Activated effector memory CD4-positive, alpha-beta T cell treated with anti-CD3 and anti-CD28 coated beads, Interleukin-2, amount 50 U/mL, for 16 hours (primary cell): ENCODE measurements at places on chromosomes 3 and 15.
A peak's percentile ranks its signal among the peaks of the same experiment; 100 is the strongest.

GRCh38 chr3:171301998-171302397 is 158.2 kb downstream of the TNIK start:
- no peak for DNase-seq

GRCh38 chr3:122898298-122898697 is 103.4 kb downstream of the SLC49A4 start:
- no peak for DNase-seq

DNA sequence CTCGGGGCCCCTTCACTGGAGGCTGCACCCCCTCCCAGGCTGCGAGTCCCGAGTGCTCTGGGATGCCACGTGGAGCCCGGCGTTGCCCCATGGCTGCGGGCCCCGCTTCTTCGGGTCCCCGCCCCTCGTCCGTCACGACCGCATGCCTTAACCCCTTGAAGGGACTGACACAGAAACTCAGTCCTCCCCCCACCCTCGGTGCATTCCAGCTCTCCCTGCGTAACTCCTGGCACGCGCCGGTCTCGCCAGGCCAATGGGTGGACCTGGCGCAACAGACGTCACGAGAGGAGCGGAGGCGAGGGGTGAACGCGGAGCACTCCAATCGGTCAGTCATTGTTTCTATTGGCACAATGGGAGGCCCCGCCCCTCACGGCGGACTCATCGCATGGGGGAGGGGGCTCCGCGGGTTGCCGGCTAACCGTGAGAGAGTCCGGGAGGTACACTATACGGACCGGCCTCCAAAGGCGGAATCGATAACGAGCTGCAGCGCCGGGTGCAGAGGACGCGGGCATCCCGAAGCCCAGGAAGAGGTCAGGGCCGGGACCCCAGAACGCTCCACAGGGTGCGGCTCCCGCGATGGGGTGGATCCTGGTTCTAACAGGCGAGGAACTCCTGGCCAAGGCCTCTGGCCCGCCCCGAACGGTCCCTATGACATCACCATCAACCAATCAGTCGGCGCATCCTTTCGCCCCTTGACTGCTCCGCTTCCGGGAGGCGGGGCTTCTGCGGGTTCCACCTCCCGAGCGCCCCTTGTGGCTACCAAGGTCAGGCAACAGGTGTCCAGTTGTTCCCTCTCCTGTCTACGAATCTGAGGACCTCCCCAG is 1.0 kb upstream of the CELSR3 start:
- peak; percentile 96 for DNase-seq

- no peak for DNase-seq
Observed at GRCh38 chr3:46107682-46108081, 80.4 kb upstream of the XCR1 start.

DNA sequence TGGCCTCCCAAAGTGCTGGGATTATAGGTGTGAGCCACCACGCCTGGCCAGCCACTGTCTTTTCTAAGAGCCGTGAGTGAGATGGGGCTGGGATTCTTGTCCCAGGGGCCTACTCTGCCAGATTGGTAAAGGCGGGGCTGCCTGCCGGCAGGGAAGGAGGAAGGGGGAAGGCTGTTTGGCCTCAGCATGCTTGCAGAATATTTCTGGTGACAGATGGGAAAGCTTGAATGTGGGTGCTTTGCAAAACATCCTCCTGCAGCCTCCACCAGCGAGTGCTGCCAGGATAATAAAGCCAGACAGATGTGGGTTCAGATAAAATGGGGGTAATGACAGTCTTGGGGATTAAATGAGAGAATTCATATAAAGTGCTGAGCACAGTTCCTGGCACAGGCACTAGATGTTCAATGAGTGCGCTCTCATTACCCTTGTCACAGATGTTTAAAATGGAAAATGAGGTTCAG is 19.8 kb upstream of the ACOX2 start:
- peak; percentile 41 for DNase-seq

DNA sequence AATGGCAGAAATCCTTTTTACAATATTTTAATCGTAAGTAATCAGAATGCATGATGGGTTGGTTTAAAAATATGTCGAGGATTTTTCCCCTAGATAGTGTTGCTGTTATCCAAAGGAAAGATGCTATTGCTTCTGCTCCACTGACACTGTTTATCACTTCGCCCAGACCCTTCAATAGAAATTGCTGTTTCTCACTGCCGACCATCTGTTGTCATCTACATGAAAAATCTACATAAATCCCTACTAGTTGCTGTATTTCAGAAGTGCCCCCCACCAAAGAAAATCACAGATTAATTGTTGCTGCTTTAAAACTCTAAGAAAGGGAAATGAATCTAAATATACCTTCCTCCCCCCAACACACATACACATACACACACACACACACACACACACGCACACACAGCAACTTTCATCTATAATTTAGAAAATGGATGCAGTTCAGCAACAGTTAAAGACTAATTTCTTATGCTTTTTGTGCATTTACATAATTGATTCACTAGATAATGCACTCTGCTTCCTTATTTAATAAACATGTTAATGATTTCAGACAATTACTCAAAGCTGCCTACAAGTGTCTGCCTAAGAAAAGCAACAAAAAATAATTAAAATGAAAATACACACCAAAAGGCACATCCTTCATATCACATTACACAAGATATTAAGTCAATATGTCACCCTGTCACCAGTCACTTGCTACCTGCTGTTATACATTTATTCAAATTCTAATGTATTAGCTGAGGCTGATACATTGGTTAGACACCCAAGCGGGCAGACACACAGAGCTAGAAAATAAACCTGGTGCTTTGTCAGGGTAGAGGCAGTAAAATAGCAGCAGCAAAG is 82.8 kb downstream of the RORA start:
- DNase-seq, result no peak

- DNase-seq, result no peak
Observed at GRCh38 chr15:100526027-100526481, 2.7 kb downstream of the CERS3 start.

DNA sequence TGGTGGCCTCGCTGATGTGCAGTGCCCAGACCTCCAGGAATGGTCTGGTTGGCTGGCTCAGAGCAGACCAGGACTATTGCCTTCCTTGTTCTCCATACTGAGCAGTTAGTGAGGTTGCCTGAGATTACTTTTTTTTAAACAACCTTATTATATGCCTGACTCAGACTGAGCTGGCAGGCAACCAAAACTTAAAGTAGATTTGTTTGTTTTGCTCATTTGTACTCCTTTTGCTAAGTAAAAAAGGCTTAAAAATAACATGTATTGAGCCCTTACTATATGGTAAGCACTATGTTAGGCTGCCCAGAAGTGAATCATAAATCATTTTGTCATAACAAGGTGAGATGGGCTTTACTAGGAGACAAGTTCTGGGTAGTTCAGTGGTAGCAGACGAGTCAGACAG is 92.4 kb downstream of the GHSR start:
- DNase-seq, result no peak

DNA sequence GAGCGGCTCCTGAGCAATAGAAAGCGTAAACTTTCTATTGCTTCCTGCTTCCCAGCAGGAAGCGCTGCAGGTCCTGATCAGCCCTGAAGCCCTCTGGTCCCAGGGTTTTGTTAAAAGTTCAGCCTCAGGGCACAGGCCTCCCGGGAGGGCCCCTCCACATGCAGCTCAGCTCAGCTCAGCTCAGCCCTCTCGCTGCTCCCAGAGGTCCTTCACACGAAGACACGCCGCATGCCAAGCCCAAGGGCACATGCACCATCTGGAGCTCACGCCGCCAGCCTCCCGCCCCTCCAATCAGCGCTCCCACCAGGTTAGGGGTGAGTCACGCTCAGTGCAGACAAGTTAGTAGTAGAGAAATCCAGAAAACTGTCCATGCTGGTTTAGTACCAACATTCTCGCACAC is 12.7 kb downstream of the TKT start:
- DNase-seq, result no peak

GRCh38 chr3:53092216-53092615 is 38.0 kb downstream of the RFT1 start:
- no peak for DNase-seq

GRCh38 chr3:135125171-135125801 is 330.2 kb downstream of the EPHB1 start:
- DNase-seq, result no peak

DNA sequence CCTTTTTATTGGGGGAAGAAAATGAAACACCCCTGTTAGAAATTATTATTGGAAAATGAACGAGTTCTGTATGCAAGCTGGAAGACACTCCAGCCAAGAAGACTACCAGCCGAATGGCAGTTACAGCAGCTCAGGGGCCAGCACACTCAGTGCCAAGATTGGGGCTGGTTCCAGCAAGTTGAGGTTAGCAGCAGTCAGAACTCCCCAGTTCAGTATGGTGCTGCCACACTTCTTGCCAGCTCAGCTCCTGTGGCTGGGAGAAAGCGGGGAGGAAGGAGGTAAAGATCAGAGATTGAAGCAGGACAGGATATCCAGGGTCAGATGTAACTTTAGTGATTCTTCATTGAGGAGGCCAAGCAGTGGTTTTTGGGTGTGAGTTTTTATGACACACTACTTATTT is 280.2 kb upstream of the NR2E3 start:
- DNase-seq, result no peak

GRCh38 chr3:189025866-189026265 is 145.9 kb upstream of the TPRG1 start:
- DNase-seq, result no peak

DNA sequence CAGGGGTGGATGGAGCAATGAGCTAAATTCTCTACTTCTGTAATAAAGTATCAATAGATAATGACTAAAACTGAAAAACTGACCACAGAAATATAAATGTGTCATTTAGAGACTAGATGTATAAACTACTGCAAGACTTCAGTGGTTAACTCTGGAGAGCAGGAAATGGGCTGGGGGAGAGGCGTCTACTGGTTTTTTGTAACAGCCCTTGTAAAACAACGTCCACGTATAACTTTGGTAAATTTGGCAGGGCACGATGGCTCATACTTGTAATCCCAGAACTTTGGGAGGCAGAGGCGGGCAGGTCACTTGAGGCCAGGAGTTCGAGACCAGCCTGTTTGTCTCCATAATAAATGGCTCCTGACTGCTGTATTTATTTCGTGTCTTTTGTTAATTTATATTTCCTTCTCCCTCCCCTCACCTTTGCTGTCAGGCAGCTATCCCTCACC is 12.5 kb downstream of the RAB27A start:
- DNase-seq, result peak; percentile 82

DNA sequence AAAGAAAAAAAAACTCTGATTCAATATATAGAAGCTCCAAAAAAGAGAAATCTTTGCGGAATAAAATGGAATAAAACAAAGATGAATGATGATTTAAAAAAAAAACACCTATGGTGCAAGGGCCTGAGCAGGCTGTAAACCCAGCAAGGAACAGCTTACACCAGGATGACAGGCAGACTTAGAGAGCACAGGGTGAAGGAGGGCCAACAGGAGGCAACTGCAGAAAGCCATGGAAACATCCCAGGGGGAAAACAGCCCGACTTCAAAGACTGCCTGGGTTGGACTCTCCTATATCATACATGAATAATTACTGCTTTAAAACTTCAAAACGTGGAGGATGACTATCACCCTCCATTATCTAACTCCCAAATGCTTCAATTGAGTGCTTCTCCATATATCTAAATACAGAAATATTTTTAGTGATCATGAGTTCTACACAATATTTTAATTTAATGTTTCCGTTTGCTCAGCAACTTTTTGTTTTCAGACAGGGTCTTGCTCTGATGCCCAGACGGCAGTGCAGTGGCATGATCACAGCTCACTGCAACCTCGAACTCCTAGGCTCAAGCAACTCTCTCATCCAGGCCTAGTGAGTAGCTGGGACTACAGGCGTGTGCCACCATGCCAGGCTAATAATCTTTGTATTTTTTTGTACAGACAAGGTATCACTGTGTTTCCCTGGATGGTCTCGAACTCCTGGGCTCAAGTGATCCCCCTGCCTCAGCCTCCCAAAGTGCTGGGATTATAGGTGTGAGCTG is 456.2 kb downstream of the TBL1XR1 start:
- no peak for DNase-seq

DNA sequence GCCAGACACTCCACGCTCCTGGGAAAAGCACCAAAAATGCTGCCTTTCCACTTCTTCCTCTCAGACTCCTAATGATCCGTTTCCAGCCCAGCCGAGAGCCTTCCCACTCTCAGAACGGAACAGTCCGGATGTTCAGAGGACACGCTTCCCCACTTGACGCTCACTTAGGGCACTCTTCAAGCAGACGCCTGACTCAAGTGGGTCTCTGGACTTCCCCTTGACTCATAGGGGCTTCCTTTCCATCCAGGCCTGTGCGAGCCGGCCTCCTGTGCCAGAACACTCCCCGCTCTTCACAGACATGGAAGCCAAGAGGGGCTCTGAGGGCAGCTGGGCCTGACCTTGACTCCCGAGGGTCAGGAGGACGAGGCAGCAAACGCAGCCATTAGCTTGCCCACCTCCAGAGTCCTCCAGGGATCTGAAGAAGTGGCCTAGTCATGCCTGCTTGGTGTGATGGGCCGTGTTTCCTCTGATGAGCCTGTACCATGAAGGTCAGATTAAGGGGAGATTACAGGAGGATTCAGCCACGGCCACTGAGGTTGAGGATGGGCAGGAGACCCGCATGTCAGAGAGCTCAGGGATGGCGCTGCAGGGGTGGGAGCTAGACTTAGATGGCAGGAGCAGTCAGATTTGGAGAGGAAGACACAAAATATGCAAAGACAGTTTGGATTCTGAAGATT is 114.7 kb upstream of the TLE3 start:
- DNase-seq, result no peak
